ENCODE measurements at places on chromosomes 1 and 21. TPM values are rescaled to one million over a fixed set of nuclear protein-coding genes. Genes with fewer than 3 reads are reported as not detected.

GRCh38 chr1:111497592-111497991, 5.8 kb downstream of the ADORA3 start:
- no peak overlapping the region for H3K4me3 ChIP-seq
- no peaks in the 10 kb centered on the region for H3K27me3 ChIP-seq
- DNase-seq: peak; percentile 45
- no peaks in the 10 kb centered on the region for H3K36me3 ChIP-seq
- H3K4me1 ChIP-seq: no peaks in the 10 kb centered on the region

- H3K27me3 ChIP-seq: no peaks in the 10 kb centered on the region
- no peak overlapping the region for H3K4me3 ChIP-seq
- no peak for DNase-seq
- H3K27ac ChIP-seq: no peak overlapping the region
- no peaks in the 10 kb centered on the region for H3K4me1 ChIP-seq
Measured at GRCh38 chr1:63545780-63546179, 22.5 kb downstream of the EFCAB7 start.

DNA sequence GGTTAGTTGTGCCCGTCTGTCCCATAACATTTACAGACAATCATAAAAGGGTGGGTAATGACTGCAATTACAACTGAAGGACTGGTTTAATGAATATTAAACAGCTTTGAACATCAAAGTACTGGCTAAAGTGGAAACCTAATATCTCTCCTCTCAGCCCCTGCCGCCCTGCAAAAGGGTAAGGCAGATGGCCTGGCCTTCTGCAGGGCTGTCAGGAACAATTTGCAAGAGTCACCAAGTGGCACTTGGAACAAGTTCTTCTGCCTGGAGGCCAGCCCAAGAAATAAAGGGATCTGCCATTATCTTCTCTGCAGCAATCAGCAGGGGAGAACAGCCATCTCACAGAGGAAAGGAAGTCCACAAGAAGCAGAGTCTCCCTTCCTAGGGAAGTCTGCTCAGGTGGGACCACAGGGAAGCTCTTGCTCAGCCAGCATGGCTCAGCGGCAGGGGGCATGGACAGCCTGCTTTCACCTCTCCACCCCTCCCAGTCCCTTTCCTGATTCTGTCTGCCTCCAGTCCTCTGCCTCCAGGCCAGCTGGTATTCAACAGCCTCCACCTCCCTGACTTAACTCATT, 96.1 kb downstream of the TRABD2B start:
- H3K27me3 ChIP-seq: no peaks in the 10 kb centered on the region
- no peaks in the 10 kb centered on the region for H3K36me3 ChIP-seq
- peaks cover under 1% of the 10 kb centered on the region for H3K4me1 ChIP-seq

DNA sequence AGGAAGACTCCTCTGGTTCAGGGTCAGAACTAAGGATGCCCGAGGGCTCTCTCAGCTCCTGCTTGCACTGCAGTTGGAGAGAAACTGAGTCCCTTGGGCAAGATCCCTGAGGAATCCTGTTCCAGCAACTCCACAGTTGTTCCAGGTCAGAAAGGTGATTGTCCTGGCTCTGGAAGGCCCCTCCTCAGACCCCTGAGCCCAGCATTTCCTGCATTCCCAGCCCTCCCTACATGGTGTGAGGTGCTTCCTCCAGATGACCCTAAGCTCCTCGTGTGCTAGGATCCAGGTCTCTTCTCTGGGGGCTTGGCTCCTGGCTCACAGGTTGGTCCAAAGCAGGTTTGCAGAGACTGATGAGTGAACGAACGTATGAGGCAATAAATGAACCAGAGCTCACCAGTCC, 11.5 kb downstream of the LDLRAD1 start:
- no peaks in the 10 kb centered on the region for H3K36me3 ChIP-seq
- no peak overlapping the region for H3K27ac ChIP-seq
- no peaks in the 10 kb centered on the region for H3K4me1 ChIP-seq
- H3K27me3 ChIP-seq: no peaks in the 10 kb centered on the region
- DNase-seq: no peak

DNA sequence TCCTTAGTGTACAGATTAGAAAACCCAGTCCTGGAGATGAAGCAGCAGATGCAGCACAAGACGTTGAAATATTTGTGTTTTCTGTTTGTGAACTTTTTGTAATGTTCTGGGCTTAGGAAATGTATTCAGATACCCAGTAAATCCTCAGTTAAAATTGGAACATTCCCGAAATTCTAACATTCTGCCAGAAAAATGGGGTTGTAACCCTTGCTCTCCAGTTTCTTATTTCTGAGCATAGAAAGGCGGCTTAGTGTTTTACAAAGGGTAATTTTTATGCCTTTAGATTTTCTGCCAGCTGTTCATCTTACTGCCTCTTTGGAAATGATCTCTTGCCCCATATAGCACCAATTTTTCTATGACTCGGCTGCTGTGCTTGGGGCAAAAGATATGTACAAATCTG, 20.6 kb downstream of the DDI2 start:
- H3K27ac ChIP-seq: no peak overlapping the region
- no peak for DNase-seq
- no peaks in the 10 kb centered on the region for H3K4me1 ChIP-seq
- H3K4me3 ChIP-seq: no peak overlapping the region
- peaks cover 92% of the 10 kb centered on the region for H3K36me3 ChIP-seq

GRCh38 chr1:21311016-21311415, 20.8 kb upstream of the ECE1 start:
- no peaks in the 10 kb centered on the region for H3K36me3 ChIP-seq
- peaks cover 81% of the 10 kb centered on the region for H3K4me1 ChIP-seq
- H3K4me3 ChIP-seq: no peak overlapping the region
- DNase-seq: no peak
- H3K27me3 ChIP-seq: no peaks in the 10 kb centered on the region
- H3K27ac ChIP-seq: peak overlapping the region; percentile 82

DNA sequence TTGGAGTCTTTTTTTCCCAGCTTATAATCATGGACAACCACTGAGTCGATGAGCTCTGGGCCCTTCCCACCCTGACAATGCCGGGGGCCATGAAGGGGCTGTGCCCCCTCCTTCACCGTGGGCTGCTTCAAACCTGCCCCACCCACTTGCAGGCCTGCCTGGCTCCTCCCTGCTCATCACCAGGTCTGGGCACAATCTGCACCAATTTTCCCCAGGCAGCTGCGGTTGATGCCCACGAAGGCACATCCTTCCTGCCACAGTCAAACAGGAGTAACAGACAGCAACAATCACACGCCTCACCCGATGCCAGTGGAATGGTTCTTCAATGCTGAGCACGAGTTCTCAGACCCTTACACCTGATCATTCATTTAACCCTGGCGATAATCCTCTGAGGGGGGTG, 18.9 kb downstream of the PGLYRP3 start:
- peaks cover 36% of the 10 kb centered on the region for H3K27me3 ChIP-seq
- H3K36me3 ChIP-seq: no peaks in the 10 kb centered on the region
- H3K27ac ChIP-seq: no peak overlapping the region
- no peak overlapping the region for H3K4me3 ChIP-seq
- DNase-seq: peak; percentile 80

DNA sequence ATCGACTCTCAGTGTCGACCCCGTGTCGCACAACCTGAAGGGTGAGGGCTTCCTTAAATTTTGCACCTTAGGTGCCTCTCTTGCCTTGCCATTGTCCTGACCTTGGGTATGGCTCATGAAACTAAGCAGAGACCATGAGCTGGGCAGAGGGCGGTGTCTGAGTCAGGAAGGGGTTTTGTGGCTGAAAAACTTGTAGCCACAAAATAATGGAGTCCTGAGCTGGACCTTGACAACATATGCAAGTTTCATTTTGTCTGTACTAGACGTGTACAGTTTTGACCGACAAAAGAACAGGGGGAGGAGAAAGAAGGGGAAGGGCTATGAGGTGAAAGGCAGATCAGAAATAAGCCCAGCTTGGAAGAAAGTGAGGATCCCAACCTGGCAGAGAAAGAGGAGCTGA, 8.3 kb upstream of the RUNX1 start:
- H3K36me3 ChIP-seq: no peaks in the 10 kb centered on the region
- H3K27me3 ChIP-seq: peaks cover 6% of the 10 kb centered on the region
- H3K4me1 ChIP-seq: peaks cover 14% of the 10 kb centered on the region
- DNase-seq: no peak
- H3K27ac ChIP-seq: no peak overlapping the region
- no peak overlapping the region for H3K4me3 ChIP-seq

Gene GBP7
- total RNA-seq: not detected

Gene COL11A1
- 0.11 TPM for total RNA-seq

Gene CFHR3
- total RNA-seq: not detected

Gene NUCKS1
- total RNA-seq: 120 TPM

Gene NFASC
- 31.1 TPM for total RNA-seq

Gene HTR1D
- not detected for total RNA-seq

Data from esophagus muscularis mucosa (tissue), 4 donors.